Skin of body (tissue), 3 donors: ENCODE measurements at places on chromosomes 4 and X. TPM values are rescaled to one million over a fixed set of nuclear protein-coding genes. Genes with fewer than 3 reads are reported as not detected.

DNA sequence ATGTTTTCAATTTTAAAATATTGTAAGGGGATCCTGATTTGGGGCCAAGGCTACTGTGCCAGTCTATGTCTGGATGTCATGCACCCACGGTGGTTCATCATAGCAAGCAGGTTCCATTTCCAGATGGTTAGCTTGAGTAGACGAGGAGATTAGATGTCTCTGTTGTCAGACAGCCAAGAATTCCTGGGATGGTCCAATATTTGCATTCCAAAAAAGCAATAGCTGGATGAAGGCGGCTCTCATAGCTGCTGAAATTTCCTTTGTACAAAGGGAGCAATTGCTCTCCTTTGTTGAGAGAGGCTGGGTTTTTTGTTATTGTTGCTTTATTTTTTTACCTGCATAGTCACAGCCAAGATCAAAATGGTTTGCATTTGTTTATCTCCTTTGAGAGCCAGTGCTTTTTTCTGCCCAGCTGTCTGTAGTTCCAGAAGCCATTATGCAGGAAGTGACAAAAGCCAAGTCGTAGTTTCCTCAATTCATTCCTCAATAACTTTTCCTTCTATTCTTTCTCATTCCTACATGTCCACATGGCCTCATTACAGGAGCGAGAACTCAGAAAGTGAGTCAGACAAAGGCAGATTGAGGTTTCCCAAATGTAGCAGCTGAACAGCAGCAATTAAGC is 107.9 kb downstream of the MMRN1 start:
- DNase-seq: no peak

- peak; percentile 32 for DNase-seq
Observed at GRCh38 chrX:66676413-66676812, 37.5 kb upstream of the EDA2R start.

GRCh38 chr4:189374176-189374575 is 566.5 kb upstream of the FRG1 start:
- DNase-seq: no peak

- DNase-seq: no peak
Observed at GRCh38 chrX:23503835-23504539, 163.3 kb upstream of the PRDX4 start.

GRCh38 chr4:53935780-53936179 is 128.6 kb downstream of the CHIC2 start:
- DNase-seq: no peak

GRCh38 chr4:26144526-26145155 is 176.2 kb upstream of the RBPJ start:
- no peak for DNase-seq

- no peak for DNase-seq
Observed at GRCh38 chrX:49042581-49043219, 457 bp downstream of the TFE3 start.

DNA sequence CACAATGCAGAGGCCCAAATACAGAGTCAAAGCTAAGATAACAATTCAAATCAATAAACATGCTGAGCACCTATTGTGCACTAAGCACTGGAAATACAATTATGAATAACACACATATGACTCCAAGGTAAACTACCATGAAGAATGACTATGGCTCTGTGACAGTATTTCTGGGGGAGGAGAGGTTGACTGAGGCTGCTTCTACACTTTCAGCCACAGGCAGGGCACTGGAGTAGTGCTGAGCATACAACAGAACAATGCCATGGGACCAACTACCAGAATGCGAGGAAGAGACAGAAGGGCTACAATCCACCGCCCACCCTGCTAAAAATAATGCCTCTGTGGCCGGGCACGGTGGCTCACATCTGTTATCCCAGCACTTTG is 13.7 kb downstream of the TEC start:
- DNase-seq: no peak

DNA sequence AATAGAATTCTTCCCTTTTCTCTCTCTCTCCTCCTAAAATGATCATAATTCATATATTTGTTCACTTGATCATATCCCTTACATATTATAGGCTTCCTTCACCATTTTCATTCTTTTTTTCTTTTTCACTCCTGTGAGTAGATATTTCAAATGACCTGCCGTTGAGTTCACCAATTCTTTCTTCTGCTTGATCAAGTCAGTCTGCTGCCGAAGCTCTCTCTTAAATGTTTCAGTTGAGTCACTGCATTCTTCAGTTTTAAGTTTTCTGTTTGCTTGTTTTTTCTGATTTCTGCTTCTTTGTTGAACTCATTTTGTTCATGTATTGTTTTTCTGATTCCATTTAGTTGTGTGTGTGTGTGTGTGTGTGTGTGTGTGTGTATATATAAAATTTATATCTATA is 354.3 kb downstream of the GPAT3 start:
- DNase-seq: no peak

- no peak for DNase-seq
Observed at GRCh38 chr4:86326400-86326799, 33.5 kb downstream of the MAPK10 start.

- no peak for DNase-seq
Observed at GRCh38 chr4:7506119-7506518, 71.4 kb upstream of the PSAPL1 start.

DNA sequence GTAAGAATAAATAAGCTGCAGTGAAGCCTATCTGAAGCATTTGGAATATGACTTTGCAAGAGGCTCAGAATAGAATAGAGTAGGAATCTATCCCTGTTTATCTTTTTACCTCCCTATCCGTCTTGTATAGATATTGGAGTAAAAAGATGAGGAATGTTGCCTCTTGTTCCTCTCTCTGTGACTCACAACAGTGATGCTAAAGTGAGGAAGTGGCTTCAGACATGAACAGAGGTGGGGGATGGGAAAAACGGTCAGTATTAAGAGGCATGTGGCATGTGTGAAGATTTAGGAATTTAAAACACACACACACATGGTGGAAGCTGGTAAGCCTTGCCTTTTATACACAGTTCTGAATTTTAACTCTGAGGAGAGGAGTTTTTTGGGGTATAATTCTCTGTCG is 3.8 kb upstream of the DCAF4L1 start:
- DNase-seq: no peak

DNA sequence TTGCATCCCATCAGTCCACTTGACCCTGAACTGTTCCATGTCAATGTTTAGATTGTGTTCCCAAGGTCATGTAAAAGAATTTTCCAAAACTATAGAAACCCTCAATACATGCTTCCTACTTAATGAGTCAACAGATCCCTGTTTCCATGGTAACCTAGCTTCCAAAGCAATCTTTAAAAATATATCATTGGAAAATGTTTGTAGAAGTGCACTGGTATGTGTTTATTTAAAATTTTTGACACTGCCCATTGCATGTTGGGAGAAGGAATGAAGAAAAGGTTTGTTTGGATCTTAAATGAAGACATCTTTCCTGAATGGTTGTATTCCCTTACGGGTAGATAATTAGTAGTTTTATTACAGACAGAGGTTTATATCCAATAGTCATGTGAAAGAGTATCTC is 345.3 kb downstream of the GABRG1 start:
- no peak for DNase-seq

DNA sequence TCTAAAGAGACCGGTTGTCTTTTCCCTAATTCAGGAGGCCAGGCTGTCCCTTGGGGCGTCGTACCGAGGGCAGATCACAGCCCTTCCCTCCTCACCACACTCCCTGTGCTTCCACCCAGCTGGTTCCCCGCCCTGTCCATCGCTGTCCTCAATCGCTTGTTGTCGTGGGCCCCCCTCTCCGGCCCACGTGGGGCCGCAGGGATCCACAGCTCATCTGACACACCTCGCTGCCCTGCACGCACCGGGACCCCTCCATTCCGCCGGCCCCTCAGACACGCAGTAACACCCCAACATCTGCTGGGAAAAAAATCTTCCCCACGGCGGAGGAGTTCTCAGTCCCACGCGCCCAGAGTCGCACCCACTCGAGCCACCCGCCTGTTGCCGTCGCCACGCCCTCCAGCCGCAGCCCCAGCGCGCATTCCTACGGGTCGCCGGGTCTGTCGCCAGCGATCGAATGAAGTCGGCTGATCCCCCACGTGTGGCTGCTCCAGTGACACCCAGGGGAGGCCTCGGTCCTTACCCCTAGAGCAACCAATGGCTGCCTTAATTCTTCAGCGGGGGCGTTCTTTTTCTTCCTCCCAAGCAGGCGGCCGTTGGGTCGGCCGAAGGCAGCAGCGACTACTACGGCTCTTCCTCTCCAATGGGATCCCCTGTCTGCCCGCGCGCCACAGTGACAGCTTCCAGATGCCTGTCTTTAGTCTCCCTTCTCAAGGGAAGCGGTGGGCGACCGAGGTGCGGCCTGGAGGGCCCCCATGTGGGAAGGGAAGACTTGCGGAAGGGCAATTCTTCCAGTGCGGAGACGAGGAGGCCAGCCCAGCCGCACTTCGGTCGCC is 893 bp upstream of the SEPTIN11 start:
- DNase-seq: peak; percentile 49

GRCh38 chr4:140944199-140944515 is 188.0 kb upstream of the TBC1D9 start:
- no peak for DNase-seq

- DNase-seq: peak; percentile 80
Observed at GRCh38 chr4:184263910-184264732, 46.4 kb upstream of the ENPP6 start.

GRCh38 chr4:127097061-127097460 is 535.7 kb upstream of the INTU start:
- peak; percentile 48 for DNase-seq

DNA sequence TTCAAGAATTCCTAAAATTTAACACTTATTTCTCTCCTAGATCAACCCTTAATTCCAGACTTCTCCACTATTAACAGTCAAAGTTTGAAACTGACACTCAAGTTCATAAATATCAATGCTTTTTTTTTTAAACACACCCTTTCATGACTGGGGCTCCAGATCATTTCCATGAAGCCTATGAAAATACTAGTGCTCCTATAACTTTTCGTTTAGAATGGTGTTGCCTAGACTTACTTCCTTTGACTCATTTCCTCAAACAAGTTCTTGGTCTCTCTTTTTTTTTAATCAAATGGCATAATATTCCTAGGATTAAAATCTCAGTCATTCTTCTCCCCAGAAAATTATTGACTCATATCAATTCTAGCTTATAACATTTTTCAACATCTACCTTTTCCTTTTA is 13.1 kb downstream of the ZMAT1 start:
- no peak for DNase-seq

- no peak for DNase-seq
Observed at GRCh38 chr4:38306482-38307071, 346.4 kb downstream of the PTTG2 start.

DNA sequence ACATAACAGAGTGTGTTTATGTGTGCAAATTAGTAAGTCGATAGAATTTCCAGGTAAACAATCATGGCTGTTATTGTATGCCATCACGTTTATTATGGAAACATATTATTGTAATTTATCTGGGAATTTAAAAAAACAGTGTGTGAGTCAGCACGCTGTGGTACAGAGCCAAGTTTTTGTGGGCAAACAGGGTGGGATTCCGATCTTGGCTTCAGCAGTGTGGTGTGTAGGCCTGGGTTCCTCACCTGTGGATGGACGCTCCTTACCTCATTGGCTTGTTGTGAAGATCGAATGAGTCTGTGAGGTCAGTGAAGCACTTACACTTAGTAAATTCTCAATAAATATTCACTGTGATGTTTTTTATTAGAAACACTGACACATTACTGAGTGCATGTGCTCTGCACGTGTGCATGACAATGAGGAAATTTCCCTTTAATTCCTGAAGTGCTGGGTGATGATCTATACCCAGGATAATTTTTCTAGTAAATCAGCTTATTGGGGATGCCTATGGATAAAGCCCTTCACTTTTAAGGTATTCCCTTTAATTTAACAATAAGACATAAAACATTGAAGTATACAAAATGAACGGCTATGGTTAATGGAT is 36.4 kb downstream of the SLIT2 start:
- DNase-seq: peak; percentile 33

DNA sequence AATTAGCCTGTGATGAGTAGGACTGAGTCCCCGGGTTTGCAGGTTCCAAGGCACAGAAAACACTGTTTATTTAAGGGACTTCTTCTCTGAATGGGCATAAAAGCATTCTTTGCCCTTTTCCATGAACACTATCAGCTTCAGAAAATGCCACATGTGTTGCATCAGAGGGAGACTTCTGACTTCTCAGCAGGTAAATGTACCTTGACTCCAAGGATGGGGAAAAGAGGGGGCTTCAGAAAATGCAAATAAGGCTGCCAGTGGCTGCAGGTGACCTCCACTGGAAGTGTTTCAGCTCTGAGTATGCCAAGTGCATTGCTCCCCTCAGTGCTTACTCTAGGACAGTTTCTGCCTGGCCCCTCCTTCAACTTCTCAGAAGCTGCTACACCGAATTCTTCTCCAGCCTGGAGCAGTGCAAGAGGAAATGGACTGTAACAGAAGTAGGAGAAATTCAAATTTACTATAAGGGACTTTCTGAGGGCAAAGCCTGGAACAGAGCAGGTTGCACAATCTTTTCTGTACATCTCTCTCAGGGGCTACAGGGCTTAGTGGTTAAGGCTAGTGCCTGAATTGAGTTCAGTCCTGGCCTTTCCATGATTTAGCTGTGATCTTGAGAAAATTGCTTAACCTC is 233.2 kb downstream of the PTTG2 start:
- DNase-seq: no peak

DNA sequence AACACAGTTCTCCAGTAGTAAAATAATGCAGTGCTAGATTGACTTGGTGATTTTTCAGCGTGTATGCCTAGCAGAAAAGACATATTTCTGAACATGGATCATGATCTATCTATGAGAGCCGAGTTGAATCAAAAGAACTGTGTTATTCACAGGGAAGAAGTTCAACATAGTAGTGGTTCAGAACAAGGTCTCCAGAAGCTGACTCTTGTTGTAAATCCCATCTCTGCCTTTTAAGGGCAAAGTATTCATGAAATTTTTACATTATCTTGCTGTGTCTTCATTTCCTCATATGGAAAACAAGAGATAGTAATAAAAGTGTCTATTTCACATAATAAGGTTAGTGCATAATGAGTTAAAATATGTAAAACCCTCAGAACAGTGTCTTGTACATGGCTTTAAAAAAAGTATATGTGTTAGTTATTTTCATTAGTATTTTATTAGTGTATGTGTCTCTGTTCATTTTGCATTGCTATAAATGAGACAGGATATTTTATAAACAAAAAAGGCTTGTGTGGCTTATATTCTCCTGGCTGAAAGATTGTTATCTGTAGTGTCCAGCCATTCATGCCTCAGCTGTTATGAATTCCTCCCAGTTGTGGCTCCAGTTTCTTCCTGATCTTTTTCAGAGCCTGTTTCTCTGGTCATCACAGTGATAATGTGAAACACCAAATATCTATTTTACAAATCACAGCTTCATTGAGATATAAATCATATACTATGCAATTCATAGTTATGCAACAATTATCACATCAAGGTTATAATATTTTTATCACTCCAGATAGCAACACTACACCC is 1351.2 kb downstream of the STIM2 start:
- no peak for DNase-seq

Gene TTC29
- total RNA-seq: 0.49 TPM

Gene FAM9B
- total RNA-seq: not detected

Gene LRIT3
- total RNA-seq: 0.10 TPM

Gene CDS1
- 9.9 TPM for total RNA-seq

Gene P2RY8
- total RNA-seq: 0.99 TPM

Gene NLRP2B
- 0.20 TPM for total RNA-seq

Gene GABRE
- total RNA-seq: 173 TPM

Gene FRAS1
- total RNA-seq: 15.2 TPM

Gene CENPVL2
- not detected for total RNA-seq

Gene ASB5
- total RNA-seq: 18.6 TPM

Gene PF4V1
- not detected for total RNA-seq
